Muscle of leg (tissue), 16 donors: ENCODE measurements at places on chromosomes 1 and 21. TPM values are rescaled to one million over a fixed set of nuclear protein-coding genes. Genes with fewer than 3 reads are reported as not detected.

DNA sequence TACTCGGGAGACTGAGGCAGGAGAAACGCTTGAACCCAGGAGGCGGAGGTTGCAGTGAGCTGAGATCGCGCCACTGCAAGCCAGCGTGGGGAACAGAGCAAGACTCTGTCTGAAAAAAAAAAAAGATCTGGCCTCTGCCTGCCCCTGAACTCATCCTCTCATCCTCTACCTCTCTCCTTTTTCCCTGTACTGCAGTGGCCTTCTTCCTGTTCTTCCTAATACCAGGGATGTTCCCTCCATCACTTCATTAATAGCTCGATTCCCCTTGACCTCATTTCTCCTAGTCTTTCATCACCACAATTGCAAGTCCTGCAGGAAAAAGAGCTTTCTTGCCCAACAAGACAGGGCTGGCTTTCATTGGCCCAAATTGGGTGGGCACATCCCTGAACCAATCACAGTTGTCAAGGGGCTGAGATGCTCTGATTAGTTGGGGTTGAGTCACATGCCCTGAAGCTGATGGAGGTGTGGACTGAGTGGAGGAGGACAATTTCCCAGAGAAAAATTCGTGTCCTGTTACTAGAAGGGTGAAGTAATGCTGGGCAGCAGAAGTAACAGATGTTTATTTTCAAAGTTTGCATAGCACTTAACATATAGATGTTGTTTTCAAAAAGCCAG lies 86.8 kb upstream of the PUM1 start:
- peak; percentile 29 for DNase-seq

- no peak for DNase-seq
Measured at GRCh38 chr1:232974971-232975370, 24.6 kb downstream of the NTPCR start.

GRCh38 chr1:7380712-7381111 lies 390.4 kb upstream of the VAMP3 start:
- DNase-seq = no peak

DNA sequence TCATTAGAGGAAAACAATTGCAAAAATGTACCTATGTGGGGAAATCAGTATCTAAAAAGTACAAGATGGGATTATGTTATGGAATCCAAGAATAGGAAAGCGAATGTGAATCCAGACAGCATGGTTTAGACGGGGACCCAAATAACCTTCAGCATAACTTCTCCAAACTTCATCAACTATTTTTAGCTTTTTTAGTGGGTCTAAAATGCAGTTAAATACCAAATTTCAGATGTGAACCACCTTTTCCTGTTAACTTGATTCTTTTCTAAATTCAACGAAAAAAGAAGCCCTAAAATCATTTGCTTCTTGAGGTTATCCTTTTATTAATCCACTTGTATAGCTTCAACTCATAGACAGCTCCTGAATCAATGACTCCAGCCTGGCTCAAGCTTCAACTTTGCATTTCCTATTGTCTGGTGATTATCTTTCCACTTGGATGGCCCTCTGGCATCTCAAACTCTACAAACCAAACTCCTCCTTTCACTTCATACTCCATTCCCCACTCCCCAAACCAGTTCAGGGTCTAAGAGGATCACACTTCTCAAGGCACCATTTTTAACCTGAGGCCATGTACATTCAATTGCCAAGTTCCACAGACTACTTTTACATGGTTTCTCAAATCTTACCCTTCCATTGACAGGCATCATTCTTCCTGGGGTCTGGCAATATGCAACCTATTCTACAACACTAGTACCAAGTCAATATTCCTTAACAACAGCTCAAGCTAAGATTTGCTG lies 7.4 kb downstream of the ERRFI1 start:
- DNase-seq = no peak

DNA sequence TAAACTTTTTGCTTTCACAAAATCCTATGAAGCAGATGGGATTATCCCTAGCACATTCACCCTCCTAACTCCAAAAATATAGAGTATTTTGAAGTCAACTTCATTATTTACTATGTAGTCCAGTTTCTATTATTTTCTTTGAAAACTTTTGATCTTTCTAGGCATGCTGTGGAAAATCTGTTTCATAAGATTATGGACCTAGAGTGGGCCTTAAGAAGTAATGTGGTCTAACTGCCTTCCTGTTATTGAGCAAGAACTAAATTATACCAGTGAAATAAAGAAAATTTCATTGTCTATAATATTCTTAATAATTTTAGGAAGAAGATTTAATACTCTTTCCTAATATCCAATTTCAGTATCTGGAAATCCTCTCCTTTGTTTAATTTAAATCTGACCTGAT lies 58.1 kb downstream of the PRKACB start:
- no peak for DNase-seq

Gene POU2F1
- 6.9 TPM for total RNA-seq

GRCh38 chr1:23643736-23644554 lies 47.7 kb upstream of the RPL11 start:
- peak; percentile 62 for DNase-seq
